ENCODE measurements at places on chromosomes 6 and 20.

GRCh38 chr6:31356216-31356945 is 598 bp downstream of the HLA-B start:
- DNase-seq: no peak

- DNase-seq: no peak
Measured at GRCh38 chr6:53043581-53043980, 21.6 kb upstream of the FBXO9 start.

- DNase-seq: no peak
Measured at GRCh38 chr20:57350081-57350710, 859 bp upstream of the RAE1 start.

DNA sequence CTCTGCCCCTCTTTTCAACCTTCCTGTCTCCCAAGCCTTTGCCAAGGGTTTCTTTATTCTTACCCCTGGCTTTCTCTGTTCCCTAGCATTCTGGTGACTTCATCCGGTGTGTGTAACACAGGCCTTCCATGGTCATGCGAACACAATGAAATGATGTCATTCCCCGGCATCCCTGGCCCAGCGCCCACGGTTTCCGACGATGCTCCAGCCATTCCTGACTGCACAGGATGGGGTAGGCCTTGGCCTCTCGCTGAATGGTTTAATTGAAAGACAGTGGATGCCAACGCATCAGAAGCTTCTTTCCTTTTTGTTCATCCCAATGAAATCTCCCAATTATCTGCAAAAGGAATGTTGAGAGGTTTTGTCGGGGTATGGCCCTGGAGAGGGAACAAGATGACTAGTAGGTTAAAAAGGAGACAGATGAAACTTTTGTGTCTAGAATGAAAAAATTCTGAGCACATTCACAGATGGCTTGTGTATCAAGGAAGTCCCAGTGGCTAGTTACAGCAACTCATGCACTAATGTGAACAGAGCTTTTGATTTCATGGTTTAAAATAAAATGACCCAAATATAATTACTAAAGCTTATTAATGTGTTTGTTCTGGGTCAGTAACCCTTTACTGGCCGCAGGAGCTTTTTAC is 655.0 kb downstream of the QKI start:
- no peak for DNase-seq

- DNase-seq: no peak
Measured at GRCh38 chr6:89930789-89931188, 36.5 kb downstream of the GJA10 start.

- no peak for DNase-seq
Measured at GRCh38 chr20:36175016-36175415, 20.5 kb downstream of the EPB41L1 start.
